Dermis blood vessel endothelial cell (primary cell): ENCODE measurements at places on chromosomes 2 and 18.
A peak's percentile ranks its signal among the peaks of the same experiment; 100 is the strongest.

DNA sequence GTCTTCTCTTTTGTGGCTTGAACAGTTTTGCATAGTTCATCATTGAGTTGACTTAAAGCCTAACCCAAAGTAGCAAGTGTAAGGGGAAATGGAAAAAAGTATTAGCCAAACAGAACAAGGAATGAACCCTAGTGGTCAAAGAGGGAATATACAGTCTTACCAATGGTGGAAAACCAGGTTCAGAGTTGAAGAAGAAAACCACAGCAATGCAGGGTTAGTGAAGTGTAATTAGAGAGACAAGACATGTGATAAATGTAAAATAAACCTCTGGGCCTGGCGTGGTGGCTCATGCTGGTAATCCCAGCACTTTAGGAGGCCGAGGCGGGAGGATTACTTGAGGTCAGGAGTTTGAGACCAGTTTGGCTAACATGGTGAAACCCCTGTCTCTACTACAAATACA is 2.4 kb downstream of the TTN start:
- peak; percentile 12 for DNase-seq

- no peak for DNase-seq
Observed at GRCh38 chr2:41878716-41879234, 169.0 kb upstream of the PKDCC start.

GRCh38 chr2:72210470-72210869 is 62.8 kb upstream of the CYP26B1 start:
- DNase-seq = no peak

DNA sequence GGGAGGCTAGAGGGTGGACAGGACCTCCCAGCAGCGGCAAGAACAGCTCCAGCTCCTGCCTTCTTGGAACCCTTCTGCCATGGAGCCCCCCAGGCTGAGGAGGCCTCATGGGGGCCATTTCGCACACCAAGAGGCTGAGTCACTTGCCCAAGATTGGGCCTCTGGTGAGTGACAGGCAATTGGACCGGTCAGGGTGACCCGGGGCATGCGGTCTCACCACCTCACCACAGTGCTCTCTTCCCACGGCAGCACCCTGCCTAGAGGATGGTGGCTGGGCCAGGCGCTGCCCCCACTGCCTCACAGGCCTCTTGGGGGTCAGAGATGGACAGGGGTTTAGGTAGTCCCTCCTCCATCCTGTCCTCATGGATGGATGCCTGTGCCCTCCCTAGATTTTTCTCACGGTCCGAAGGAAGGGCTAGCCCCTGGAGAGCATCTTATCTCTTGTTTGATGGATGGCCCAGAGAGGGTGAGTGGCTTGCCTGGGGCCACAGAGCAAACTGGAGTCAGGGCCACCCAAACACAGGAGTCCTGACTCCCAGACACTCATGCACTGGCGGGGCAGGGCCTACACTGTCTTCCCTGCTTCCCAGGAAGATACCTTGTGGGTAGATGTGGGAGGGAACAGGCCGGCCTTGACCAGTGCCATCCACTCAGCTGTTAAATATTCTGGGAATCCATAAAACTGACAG is 119.2 kb downstream of the INHBB start:
- DNase-seq = no peak

GRCh38 chr18:48555465-48555995 is 16.7 kb downstream of the CTIF start:
- no peak for DNase-seq

- no peak for DNase-seq
Observed at GRCh38 chr2:25374411-25374810, 32.7 kb upstream of the DNMT3A start.

DNA sequence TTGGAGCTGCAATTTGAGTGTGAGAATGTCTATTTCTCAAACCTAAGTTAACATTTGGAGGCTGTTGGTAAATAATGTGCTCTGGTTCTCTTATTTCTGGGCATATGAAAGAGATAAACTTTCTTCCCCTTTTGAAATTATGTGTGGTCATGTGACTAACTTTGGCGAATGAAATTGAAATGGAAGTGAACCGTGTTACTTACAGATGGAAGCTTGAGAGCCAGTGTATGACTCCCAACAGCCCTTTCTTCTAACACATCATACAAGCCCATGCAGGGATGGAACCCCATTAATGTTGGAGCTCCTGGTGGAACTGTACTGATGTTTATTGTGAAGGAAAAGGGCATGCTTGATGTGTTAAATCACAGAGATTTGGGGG is 725.8 kb downstream of the TSN start:
- no peak for DNase-seq

DNA sequence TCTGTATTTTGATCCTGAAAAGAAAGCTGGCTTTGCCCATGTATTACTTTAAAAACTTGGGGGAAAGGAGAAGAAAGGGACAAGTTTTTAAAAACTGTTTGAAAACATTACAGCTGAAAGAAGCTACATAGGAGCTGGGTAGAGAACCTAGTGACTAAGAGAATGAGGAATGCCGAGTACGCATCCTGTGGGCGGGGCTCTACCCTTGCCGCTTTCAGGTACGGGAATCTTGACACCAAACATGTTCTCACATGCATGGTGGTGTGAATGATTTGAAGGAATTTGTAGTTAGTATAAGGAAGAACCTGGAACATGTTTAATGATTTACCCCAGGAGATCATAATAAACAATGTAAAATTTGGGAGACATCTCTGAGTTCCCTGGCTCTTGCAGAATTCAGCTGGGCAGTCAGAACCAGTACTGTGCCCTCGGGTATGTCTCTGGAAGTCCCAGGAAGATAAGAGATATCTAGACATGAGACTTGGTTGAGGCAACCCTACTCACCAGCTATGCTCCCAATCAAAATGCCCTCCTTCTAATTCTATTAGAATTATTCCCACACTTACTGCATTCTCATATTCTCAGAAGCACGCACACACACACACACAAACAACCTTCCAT is 16.5 kb upstream of the TGFA start:
- DNase-seq = peak; percentile 12

DNA sequence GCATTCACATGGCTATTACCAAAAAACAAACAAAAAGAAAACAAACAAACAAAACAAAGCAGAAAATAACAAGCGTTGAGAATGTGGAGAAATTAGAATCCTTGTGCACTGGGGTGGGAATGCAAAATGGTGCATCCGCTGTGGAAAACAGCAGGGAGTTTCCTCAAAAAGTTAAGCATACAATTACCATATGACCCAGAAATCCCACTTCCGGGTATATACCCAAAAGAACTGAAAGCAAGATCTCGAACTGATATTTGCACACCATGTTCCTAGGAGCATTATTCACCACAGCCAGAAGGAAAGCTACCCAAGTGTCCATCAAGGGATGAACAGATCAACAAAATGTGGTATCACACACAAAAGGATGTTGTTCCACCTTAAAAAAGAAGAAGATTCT is 17.9 kb upstream of the TEX51 start:
- no peak for DNase-seq

- DNase-seq = no peak
Observed at GRCh38 chr2:241859017-241859435, 332 bp upstream of the PDCD1 start.

DNA sequence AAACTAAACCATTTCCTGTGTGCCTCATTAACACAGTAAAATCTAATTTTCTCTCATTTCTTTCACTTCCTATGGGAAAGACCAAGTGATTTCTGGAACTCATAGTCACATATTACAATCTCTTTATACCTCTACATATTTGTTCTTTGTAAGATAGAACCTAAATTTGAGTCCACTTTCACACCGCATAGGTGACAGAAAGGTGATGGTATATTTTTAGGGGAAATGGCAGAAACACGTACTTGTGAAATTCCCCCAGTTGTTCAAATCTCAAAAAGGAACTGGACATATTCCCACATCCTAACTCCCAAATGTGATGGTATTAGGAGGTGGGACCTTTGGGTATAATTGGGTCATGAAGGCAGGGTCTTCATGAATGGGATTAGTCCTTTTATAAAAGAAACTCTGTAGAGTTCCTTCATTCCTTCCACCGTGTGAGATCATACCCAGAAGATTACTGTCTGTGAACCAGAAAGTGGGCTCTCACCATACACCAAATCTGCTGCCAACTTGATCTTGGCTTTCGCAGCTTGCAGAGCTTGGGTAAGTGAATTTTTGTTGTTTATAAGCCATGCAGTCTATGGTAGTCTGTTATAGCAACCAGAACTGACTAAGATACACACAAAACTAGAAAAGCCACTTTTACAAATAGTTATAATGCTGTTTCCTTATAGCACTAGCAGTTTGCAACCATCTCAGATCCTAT is 542.1 kb downstream of the DSC3 start:
- DNase-seq = no peak

- no peak for DNase-seq
Observed at GRCh38 chr2:67169417-67170140, 227.6 kb upstream of the ETAA1 start.

- DNase-seq = no peak
Observed at GRCh38 chr2:144702051-144702450, 182.1 kb upstream of the ZEB2 start.

GRCh38 chr18:26082475-26082874 is 7.9 kb downstream of the SS18 start:
- no peak for DNase-seq

GRCh38 chr18:10798727-10799550 is 273.1 kb downstream of the NAPG start:
- DNase-seq = no peak

GRCh38 chr18:36158266-36158867 is 28.7 kb downstream of the ELP2 start:
- DNase-seq = peak; percentile 92

- peak; percentile 76 for DNase-seq
Observed at GRCh38 chr2:62489162-62489561, 16.8 kb downstream of the TMEM17 start.

DNA sequence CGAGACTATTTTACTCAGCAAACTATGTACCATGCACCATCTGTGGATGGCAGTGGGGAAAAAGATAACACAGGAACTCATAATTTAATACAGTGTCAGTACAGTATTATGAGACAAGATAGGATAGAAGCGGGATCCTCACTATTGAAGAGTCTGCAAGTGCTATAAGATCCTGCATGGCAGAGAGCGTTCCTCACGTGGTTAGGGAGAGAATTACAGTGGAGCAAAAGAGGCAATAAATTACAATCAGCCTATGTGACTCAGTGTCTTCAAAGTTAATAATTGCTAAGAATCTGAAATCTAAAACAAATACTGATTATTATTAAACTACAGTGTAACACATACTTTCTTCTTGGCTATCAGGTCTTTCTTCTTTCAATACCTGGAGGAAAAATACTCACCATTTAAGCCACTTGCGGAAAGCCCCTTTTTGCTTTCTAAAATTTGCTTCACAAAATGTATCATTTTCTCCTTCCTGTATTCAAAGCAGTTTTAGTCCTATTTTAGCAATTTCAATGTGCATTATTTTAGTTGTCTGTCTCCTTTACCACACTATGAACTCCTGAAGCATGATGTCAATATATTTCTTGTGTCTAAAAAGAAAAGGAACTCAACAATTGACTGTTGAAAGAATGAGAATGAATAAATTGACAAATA is 342.9 kb downstream of the SPAG16 start:
- DNase-seq = no peak

- no peak for DNase-seq
Observed at GRCh38 chr2:97745474-97746174, 32.2 kb downstream of the ZAP70 start.

DNA sequence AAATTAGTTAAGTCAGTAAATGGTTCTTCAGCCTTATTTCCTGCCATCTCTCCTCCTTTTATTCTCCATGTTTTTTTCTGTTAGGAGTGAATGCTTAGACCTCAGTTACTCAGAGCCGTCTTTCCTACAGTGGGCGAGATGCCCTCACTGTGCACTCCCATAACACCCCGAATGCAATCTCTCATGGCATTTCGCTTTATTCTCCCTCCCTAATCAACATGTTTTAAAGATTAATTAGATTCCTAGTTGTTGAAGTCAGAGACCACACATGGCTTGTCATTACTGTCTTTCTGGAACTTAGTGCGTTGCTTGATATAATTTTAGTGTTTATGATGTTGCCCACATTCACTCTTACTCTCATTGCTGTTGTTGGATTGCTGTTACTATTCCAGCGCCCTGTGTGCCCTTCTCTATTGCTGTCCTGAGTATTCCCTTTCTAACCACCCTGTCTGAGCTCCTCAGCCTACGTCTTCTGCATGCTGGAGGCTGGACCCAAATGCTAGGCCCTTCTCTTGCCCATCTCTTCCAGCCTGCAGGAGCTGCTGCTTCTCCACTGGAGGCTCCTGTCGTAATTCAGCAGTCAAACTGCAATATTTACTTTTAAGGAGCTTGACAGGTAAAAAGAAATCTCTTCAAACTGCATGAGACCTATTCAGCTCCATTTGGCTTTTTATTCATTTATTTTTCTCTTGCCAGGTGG is 99.3 kb downstream of the MAP2 start:
- no peak for DNase-seq

- DNase-seq = no peak
Observed at GRCh38 chr2:18899725-18900124, 310.4 kb upstream of the NT5C1B start.

DNA sequence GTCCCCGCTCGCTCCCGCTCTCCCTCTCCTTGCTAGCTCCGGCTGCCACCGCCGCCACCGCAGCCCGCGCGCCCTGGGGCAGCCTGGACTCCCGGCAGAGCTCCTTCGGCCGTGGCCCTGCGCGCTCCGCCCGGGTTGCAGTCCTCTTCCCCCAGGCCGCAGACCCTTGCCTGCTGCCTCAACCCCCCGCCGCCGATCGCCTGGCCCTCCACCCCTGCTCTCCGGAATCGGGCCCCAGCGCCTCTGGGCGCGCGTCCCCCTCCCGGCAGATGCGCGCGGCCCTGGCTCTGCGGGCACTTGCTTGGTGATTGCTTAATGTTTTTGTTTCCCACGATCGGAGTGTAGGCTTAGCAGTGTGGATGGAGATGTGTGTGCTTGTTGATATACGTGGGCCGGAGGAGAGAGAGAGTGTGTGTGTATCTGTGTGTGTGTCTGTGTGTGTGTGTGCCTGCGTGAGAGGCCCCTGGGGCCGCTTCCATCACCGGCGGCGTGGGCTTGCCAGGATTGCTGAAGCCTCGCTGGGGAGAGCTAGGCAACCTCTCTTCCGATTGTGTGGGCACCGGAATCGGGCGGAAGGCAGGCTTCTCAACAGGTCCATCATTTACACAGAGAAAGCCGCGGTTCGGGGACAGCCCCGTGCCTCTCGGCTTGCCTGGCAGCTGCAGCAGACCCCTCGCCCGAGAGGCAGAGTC is 877 bp downstream of the INHBB start:
- peak; percentile 26 for DNase-seq

DNA sequence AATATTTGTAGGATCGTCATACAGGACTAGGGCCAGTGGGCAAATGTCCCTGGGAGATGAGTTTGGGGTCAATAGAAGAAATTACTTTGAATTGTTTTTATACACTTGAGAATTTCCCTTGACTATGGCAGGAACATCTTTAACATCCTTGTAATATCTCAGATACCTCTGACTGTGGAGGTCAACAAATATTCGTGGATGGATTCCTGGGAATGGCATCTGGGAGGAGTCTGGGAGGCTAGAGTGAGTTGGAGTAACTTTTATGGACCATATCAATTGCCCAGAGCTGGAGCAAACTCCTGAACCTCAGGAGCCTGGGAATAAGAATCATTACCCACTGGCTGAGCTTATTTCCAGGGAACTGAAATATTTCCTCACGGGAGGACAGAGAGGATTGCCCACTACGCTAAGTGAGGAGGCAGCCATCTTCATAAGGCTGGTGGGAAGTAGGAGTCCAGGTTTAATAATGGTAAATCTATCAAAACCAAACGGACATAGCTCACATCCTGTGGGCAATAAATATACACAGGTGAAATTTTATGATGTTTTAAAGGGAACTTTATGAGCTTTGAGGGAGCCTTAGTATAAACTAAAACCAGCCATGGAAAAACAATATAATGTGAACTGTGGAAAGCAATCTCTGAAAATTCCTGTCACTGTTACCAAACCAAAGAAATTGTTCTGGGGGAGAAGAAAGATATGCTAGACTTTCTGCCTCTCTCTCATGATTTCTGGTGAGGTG is 44.4 kb upstream of the LCLAT1 start:
- no peak for DNase-seq
